Activated CD8-positive, alpha-beta memory T cell treated with anti-CD3 and anti-CD28 coated beads, Interleukin-2, amount 50 U/mL, for 48 hours (primary cell): ENCODE measurements at places on chromosomes 7 and 10.

DNA sequence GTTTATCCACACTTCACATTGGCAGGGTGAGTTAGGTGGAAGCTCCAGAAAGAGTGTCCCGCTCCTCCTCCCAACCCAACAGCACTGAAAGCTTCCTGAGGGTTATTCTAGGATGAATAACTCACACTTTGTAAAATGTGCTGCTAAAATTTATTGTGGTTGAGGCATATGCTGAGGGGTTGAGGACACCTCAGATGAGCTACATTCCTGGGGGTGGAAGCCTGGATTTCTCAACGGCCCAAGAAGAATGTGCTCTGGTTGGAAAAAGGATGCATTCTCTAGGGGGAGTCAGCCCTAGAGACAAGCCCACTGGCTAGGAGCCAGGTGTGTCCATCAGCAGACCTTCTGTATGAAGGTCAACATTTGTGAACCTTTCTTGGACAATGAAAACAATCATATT, 91.5 kb upstream of the PDE1C start:
- no peak for DNase-seq

DNA sequence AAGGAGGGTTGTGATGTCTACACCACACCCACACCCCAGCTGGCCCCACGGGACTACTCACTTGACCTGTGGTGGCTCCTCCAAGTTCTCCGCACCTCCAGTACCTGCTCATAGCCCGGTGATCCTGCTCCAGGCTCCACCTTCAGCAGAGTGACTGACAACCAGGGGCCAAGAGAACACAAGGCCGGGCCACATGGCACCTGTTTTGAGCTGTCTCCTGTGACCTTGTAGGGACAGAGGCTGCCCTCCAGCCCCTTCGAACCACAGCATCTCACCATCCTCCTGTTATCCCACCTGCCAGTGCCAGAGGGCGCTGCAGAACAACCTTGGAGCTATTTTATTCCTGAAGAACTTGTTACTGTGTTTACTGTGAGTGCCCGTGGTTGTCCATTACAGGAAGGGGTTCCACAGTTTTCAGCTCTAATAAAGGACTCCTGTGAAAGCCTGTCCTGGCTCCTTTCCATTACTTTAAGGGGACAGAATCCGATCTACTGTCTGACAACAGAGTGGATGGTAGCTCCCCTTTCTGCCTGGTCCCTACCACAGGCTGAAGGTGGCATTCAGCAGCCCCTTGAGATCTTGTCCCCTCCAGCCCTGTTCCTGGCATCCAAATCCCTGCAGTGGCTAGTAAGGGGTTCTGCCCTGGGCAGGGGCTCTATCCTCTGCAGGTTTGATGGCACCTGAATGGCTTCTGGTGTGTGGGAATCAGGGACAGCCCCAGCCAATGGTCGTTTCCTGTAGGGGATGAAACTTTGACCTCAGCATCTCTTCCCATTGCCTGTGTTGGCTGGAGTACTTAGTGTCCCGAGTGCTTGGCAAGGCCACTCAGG, 50.8 kb downstream of the C10orf120 start:
- DNase-seq: peak; percentile 64

GRCh38 chr10:85666102-85666501, 700.5 kb downstream of the GRID1 start:
- no peak for DNase-seq

DNA sequence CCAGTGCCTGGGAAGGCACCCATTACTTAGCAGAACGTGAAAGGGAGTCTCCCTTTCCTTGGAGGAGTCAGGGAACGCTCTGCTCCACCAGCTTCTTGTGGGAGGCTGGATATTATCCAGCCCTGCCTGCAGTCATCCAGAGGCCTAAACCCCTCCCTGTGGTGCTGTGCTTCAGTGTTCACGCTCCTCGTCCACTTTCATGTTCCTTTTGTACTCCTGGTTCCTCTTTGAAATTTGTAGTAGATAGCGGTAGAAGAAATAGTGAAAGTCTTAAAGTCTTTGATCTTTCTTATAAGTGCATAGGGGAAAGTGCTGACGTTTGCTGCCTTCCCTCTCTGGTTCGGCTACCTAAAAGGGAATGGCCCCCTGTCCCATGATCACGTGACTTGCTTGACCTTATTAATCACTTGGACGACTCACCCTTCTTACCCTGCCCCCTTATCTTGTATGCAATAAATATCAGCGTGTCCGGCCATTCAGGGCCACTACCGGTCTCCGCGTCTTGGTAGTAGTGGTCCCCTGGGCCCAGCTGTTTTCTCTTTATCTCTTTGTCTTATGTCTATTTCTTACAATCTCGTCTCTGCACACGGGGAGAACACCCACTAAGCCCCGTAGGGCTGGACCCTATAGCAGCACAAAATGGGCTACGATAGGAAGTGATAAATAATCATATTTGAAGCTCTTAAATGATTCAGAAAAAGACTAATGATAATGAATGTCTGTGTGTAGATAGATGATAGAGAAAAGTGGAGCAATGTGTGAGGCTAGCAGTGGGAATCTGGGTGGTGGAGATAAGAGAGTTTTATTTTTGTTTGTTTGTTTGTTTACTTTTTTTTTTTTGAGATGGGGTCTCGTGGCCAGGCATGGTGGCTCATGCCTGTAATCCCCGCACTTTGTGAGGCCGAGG, 5.8 kb upstream of the ESYT2 start:
- DNase-seq: no peak

DNA sequence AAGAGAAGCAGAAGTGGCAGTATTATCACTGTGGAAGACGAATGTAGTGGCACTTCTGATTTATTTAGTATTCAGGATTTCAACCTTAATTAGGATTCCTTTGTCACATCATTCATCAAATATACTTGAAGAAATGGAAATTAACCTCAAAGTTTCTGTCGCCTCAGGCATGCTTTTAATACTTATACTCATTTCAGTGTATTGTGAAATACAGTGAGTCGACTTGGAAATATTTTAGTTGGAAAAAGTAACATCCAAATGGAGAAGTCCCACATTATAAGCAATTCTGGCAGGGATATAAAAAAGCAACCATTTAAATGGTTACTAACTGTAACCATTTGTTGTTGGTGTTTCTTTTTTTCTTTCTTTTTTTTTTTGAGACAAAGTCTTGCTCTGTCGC, 648.8 kb downstream of the ARL4A start:
- no peak for DNase-seq

DNA sequence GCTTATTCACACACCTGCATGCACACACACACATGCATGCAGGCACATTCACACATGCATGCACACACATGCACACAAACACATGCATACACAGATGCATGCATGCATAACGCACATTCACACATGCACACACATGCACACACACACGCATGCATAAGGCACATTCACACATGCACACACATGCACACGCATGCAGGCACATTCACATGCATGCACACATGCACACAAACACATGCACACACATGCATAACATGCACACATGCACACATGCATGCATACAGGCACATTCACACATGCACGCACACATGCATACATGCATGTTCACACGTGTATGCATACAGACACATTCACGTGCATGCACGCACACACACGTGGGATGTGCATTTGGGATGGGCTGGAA, 165.8 kb downstream of the PAXIP1 start:
- DNase-seq: no peak

GRCh38 chr10:72550239-72550638, 75.6 kb downstream of the MICU1 start:
- DNase-seq: no peak

- no peak for DNase-seq
Measured at GRCh38 chr7:132292803-132293202, 283.5 kb downstream of the PLXNA4 start.

GRCh38 chr10:21750424-21750823, 216.4 kb downstream of the MLLT10 start:
- no peak for DNase-seq

- no peak for DNase-seq
Measured at GRCh38 chr7:3204526-3204925, 96.5 kb upstream of the SDK1 start.

- no peak for DNase-seq
Measured at GRCh38 chr7:42964849-42965805, 33.0 kb downstream of the MRPL32 start.

DNA sequence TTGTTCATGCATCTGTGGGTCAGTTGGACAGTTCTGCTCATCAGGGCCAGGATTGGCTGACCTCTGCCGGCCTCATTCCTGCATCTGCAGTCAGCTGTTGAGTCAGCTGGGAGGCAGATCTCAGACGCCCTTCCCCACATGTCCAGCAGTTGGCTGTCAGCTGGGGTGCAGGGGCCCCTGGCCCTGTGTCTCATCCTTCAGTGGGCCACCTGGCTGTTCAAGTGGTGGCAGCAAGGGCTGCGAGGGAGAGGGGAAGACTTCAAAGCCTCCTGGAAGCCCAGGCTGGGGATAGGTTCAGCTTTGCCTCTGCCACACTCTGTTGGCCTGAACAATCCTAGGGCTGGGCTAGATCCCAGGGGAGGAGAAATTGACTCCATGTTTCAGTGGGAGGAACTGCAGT, 33.2 kb downstream of the TACR2 start:
- no peak for DNase-seq

DNA sequence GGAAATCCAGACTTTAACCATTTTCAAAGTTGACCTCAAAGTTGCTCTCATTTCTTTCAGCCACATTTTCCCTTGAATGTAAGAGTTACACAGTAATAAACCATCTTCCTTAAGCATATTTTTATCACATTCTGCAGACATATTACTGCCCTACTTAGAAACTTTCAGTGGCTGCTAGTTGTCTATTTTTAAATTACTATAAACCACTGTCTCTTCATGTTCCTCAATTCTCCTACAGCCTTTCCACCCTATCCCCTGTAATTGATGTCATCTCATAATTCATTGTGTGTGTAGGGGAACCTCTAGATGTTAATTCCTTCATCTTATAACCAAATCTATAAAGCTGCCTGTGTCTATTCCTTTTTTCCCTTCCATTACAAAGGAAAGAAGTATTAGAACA, 78.1 kb upstream of the STRIP2 start:
- no peak for DNase-seq

- no peak for DNase-seq
Measured at GRCh38 chr10:17734432-17735080, 17.4 kb upstream of the TMEM236 start.

- DNase-seq: no peak
Measured at GRCh38 chr7:142418326-142418725, 160.5 kb upstream of the PRSS58 start.

DNA sequence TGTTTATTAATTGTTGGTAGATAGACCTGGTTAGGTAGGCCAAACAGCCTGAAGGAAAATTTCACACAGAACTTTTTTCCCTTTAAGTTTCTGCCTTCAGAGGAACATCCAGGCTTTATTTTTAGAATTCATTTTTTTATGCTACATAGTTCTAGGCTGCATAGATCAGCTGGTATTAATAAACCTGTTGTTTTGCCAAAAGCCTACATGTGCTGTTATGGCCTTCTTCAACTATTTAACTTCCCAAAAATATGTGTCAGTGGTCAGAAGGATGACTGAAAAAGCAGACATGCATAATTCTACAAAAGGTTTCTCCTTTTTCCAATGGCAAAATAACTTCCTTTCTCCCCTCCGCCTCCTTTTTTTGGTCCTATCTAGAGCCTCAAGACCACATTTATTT, 303.0 kb upstream of the DKK1 start:
- no peak for DNase-seq

DNA sequence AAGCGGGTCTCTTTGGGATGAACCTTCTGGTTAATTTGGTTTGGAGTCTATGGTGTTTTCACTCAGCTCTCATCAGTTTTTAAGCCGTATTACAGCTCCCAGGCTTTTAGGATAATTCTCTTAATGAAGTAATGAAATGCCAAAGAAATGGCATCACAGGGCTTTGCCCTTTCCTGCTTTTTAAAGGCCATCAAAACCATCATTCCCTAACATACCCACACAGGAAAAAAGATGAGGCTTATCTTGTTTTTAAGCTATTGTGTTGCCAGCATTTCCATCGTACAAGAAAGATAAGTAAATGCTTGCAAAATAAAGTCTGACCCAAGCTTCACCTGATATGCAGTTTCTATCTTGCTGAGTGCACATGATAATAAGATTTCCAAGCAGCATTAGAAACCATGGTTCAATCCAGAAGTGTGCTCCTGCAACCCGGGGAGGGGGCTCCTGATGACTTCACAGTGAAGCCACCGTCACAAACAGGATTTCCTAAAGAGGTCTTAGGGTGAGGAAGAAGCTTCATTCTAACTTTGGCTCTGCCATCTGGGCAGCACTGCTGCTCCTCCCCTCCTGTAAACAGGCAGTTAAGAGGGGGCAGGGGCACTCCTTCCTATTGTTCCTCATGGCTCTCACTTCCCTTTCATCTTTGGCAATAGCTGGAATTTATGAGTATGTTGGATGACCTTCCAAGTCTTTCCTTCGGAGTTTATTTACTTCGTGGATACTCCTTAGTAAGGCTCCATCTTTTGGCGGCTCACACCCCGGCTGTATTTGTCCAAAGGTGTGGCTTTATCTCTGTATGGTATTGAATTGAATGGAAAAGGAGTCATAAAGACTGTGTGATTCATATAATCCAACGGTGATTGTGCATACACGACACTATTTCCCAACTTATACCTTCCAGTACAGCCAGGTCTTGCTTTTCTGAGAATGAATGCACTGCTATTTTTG, 55.2 kb upstream of the FAM133B start:
- DNase-seq: no peak

- DNase-seq: no peak
Measured at GRCh38 chr7:98911916-98912315, 33.6 kb downstream of the TRRAP start.

- no peak for DNase-seq
Measured at GRCh38 chr7:25311346-25311745, 83.1 kb upstream of the NPVF start.

DNA sequence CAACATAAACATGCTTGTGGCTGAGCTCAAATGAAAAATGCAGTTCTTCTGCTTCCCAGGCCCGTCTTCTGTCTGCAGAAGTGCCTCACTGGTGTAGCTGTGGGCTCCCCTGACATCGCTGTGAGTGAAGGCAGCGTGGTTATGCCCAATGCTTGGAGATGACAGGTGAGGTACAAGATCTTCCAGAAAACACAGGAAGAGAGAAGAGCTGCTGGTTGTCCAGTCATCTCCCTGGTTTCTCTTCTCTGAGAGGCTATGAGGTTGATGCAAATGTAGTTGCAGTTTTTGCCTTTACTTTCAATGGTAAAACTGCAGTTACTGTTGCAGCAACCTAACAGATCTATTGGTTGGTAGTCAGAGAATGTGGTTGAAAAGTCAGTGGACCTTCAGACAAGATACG, 223.6 kb downstream of the GATA3 start:
- no peak for DNase-seq

DNA sequence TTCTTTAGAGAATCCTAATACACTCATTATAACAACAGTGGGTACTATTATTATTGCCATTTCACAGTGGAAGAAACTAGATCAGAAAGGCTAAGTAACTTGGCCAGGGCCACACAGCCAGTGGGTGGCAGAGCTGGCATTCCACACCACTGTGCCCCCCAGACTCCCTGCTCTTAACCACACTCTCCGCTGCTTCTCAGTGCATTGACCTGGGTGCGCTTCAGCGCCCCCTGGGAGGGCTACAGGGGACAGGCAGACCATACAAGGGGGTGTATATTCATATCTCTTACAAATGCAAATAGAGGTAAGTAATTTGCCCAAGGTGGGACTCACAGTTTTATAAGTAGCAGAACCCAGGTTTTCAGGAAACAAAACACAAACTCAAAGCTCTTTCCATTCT, 77.0 kb upstream of the NMT2 start:
- DNase-seq: no peak

- no peak for DNase-seq
Measured at GRCh38 chr10:28429573-28430216, 103.2 kb upstream of the WAC start.

GRCh38 chr10:15331461-15331860, 39.6 kb downstream of the FAM171A1 start:
- DNase-seq: no peak
